ENCODE measurements at places on chromosomes 2 and 18.

DNA sequence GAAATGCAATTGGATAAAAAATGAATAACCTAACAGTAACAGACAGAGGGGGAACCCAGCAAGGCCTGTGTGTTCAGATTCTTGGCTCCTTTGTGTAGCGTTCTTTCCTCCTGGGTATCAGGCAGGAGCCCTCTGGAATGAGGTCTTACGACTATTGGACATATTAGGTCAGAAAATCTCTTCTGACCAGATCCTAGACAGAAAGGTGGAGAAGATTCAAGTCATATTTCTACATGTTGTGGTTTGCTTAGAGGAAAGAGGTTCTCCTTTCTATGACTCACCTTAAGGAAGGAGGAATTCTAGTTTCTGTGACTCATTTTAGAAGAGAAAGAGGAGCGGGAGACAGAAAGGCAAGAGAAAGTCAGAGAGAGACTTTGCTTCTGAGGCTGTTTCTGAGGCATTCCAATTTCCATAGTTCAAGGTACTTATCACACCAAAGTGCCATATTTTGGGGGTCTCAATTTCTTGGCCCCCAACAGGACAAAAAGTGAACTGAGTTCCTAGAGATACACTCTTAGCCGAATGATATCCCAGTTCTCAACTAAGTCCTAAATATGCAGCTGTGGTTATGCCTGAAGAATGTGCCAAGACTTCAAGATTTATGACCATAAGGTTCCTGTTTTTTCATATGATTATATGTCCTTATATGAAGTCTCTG, 618.6 kb downstream of the ZEB2 start:
- DNase-seq: no peak

DNA sequence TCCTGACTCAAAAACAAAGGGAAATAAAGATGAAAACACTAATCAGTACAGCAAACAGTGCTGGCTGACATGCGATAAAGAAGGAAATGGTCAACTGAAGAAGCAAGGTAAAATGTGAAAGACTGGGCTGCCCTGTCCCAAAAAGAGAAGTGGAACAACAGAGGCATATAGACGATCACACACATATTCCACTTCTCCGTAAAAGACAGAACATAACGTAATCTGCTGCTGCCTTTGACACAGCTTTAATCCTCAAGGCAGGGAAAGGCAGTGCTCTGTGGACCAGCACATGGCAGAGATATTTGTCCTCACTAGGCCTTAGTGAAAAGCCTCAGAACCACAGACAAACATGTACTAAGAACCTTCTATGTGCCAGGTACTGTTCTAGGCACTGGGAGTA, 24.3 kb upstream of the REL start:
- DNase-seq: no peak

- DNase-seq: no peak
These were observed 1.3 kb upstream of the FHL2 start for GRCh38 chr2:105400138-105400540.

DNA sequence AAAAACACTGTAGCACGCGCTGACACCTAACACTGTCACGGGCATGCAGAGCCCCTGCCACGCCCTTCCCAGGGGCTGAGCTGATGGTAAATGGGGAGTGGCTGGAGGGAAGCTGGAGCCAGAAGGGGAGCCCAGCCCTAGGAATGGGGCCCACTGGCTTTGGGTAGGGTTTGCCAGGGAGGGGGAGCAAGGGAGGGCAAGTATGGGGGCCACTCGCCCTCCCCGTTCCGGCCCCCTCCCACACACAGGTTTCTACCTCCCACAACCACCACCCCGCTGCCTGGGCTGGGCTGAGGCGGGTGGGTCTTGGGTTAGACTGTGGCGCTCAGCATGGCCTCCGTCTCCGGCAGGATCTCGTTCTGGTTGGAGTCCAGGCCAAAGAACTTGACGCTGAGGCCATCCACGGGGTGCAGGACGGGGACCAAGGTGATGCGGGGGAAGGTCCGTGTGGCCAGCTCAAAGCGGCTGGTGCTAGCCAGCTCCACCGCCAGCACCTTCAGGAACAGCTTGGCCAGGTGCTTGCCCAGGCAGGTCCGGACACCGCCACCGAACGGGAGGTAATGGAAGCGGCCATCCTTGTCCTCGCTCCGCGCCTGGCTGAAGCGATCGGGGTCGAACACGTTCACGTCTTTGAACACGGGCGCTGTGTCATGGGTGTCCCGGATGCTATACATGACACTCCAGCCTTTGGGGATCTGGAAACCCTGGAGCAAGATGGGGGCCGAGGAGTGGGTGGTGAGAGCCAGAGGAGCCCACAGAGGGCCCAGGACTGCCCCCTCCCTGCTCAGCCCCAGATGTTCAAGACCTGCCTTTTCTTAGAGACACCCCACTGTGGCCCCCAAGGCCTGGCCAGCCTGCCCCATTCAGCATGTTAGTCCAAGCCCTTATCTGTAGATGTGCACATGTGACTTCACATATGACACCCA, 15.5 kb downstream of the CYP26B1 start:
- no peak for DNase-seq

- DNase-seq: no peak
These were observed 202.0 kb upstream of the MMADHC start for GRCh38 chr2:149789549-149789948.

- no peak for DNase-seq
These were observed 16.2 kb upstream of the PDE11A start for GRCh38 chr2:178088774-178089270.

DNA sequence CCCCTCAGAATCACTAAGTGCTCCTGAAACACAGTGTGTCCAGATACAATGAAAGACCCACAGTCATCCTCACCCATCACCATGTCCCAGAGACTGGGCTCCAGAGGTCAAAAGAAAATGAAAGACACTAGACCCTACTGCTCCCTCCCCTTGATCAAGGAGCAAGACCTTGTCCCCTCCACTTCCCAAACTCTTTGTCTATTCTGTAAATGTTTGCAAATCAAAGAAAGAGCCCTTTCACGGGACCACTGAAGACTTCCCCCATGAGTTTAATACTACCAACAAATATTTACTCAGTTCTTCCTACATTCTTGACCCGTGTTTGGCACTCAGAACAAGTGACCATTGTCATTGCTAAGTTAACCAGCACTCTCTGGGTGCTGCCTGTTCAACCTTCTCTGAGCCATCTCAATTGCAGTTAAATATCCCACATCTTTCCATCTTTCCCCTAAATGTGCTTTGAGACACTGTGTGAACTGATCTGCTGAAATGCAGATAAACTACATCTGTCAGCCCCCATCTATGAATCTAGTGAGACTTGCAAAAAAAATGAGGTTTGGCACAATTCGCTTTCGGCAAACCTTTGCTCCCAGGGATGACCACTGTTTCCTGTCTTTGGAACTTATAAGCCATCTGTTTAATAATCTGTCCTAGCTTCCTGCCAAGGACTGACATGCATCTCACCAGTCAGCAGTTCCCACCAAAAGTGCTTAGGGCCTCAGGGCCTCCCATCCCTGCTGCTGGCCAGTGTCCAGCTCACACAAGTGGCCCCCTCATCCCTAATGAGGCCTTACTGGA, 170.3 kb downstream of the GFPT1 start:
- DNase-seq: no peak
